ENCODE measurements at places on chromosomes 3 and 15. TPM values are rescaled to one million over a fixed set of nuclear protein-coding genes. Genes with fewer than 3 reads are reported as not detected.

The GOLGA6D gene
- total RNA-seq: not detected

The KNSTRN gene
- total RNA-seq: 7.7 TPM

DNA sequence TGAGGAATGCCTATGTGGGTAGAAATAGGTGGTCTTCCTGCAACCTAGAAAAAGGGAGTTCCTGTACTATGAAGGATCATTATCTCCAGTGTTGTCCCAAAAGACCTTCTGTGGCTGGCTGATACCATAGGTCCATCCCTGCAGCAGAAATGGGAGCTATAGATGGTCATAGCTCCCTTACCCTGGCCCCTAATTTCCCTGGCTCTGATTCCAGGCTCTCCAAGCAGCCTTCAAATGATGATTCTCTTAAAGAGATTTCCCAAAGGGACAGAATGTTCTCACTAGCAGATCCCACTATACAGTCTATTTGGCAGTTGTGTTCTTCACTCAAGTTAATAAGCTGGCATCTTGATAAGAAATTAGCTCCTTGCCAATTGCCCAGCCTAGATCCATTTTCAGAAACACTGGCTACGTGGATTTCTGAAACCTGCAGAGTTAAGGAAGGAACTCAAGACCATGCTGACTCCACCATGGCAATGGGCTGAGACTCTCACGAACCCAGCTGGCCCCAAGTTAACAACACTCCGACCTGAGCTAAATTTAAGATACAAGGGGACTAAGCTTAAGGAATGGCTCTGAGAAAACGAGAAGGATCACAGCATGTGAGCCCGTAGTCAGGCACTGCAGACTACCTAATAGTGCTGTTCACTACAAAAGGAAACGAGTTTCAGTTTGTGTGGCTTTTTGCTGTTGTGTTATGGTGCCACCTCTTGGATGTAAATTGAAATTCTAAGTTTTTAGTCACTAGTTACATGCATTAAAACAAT is 11.4 kb downstream of the C15orf40 start:
- DNase-seq: no peak

DNA sequence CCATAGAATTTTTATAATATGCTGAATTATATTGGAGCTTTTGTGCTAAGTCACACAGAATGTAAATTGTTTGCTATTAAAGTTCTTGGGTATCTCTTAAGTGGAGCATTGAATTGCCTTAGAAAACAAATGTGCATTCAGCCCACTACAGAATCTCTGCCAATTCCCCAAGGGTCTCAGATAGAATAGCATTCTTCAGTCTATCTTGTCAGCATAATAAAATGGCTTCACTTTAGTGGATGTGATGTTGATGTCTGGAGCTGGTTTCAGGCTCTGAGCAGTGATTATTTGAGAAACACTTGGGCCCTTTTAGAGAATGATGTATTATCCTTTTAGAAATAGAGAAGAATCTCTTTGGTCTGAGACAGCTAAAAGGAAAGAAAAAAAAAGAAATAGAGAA is 45.2 kb downstream of the LRCH3 start:
- no peak for DNase-seq

DNA sequence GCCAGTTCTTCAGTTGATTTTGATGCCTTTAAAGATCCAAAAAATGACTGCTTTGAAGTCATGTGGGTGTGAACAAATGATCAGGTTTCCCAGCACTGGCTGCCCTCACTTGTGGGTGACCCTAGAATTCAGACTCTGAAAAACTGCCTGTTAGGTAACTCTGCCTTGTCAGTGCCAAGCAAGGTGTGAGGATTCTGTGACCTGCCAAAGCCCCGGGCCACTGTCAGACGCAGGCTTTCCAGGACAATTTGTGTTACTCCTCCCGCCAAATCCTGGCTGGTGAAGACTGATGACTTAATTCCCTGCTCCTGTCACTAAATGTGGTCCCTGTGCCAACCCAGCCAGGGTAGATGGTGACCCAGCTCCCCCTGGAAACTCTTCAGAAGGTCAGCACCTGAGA is 99.2 kb upstream of the PSMD6 start:
- no peak for DNase-seq

- no peak for DNase-seq
Measured at GRCh38 chr15:42143866-42144625, 12.4 kb downstream of the PLA2G4F start.

- DNase-seq: no peak
Measured at GRCh38 chr3:146589899-146590508, 15.1 kb downstream of the PLSCR5 start.

Data from psoas muscle (tissue), 8 donors.